Thoracic aorta (tissue), 2 donors: ENCODE measurements at places on chromosomes 2 and 18. TPM values are rescaled to one million over a fixed set of nuclear protein-coding genes. Genes with fewer than 3 reads are reported as not detected.
A peak's percentile ranks its signal among the peaks of the same experiment; 100 is the strongest.

The ABI2 gene
- 31.3 TPM for total RNA-seq

GRCh38 chr2:75792146-75792545 is 81.4 kb upstream of the GCFC2 start:
- H3K36me3 ChIP-seq = no peaks in the 10 kb centered on the region

DNA sequence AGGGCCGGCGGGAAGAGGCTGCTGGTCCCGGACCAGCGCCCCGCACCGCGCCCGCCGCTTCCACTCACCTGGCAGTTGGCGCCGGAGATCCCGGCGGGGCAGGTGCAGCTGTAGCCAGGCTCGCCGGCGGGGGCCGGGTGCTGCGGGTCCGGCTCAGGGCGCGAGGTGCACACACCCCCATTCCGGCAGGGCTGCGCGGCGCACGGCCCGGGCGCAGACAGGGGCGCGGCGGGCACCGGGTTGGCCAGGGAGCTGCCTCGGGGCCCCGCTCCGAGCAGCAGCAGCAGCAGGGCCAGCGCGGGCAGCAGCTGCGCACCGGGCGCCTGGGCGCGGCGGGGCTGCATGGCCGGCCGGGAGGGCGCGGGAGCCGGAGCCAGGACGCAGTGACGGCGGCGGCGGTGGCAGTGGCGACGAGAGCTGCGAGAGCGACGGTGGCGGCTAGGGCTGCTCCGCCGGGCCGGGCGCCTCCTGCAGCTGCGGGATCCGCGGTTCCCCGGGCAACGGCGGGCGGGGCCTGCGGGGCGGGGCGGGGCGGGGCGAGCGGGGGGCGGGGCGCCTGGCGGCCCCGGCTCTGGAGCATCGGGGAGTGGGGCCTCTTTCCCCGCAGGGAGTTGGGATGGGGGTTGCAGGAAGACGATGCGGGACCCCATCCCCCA is at the start of gene DNER:
TSS of gene DNER (minus strand) at position 476 of the 656 bp plus-strand sequence. CDS start at position 344, 132 bp downstream.
- H3K36me3 ChIP-seq = no peaks in the 10 kb centered on the region
- peak within 1 kb of the TSS; percentile 67 for H3K4me3 ChIP-seq
- H3K27me3 ChIP-seq = no peaks in the 10 kb centered on the region
- no peak within 1 kb of the TSS for H3K27ac ChIP-seq
- no peak for DNase-seq

DNA sequence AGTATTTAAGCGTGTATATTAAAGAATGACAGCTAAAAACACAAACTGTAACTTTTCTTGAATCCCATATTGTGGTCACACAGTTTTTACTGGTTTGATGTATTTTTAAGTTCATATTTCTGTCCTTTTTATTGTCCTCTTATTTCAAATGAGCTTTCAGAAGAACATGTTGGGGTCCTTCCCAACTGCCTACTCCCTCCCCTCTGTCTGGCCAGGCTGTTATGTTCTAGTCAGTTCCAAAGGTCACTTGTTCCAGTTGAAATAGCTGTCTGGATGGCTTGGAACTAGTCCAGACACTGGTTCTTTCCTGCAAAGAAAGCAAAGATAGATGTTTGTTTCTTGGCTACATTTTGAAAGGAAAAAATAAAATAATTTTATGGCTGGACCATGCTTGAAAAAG is 306.9 kb downstream of the GULP1 start:
- H3K27ac ChIP-seq = peak overlapping the region; percentile 69
- no peaks in the 10 kb centered on the region for H3K27me3 ChIP-seq
- H3K4me1 ChIP-seq = peaks cover 48% of the 10 kb centered on the region
- H3K36me3 ChIP-seq = no peaks in the 10 kb centered on the region
- H3K4me3 ChIP-seq = no peak overlapping the region

DNA sequence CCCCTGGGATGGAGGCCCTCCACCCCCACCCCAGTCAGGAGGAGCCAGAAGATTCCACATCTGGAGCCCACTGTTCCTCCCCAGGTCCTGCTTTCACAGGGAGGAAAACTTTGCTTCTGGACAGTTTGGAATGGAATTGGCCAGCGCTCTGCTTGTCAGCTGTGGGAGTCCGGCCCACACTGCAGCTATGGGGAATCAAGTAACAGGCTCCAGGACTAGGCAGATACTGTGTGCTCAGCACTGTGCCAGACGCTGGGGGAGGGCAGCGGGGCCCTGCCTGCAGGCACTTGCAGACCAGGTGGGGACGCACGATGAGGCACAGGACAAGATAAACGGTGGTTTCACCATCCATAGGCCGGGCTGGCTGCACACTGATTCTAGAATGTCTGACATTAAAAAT is 114.0 kb downstream of the STPG4 start:
- peak overlapping the region; percentile 95 for H3K27ac ChIP-seq
- H3K27me3 ChIP-seq = no peaks in the 10 kb centered on the region
- H3K4me3 ChIP-seq = no peak overlapping the region
- DNase-seq = no peak
- peaks cover 79% of the 10 kb centered on the region for H3K4me1 ChIP-seq
- H3K36me3 ChIP-seq = peaks cover 3% of the 10 kb centered on the region

GRCh38 chr18:24534737-24535136 is 74.3 kb downstream of the HRH4 start:
- no peaks in the 10 kb centered on the region for H3K36me3 ChIP-seq
- H3K27me3 ChIP-seq = no peaks in the 10 kb centered on the region
- no peaks in the 10 kb centered on the region for H3K4me1 ChIP-seq
- no peak overlapping the region for H3K4me3 ChIP-seq

GRCh38 chr2:72963423-72964145 is 46.3 kb downstream of the EMX1 start:
- no peaks in the 10 kb centered on the region for H3K36me3 ChIP-seq
- no peaks in the 10 kb centered on the region for H3K27me3 ChIP-seq
- no peak overlapping the region for H3K27ac ChIP-seq
- H3K4me1 ChIP-seq = no peaks in the 10 kb centered on the region
- H3K4me3 ChIP-seq = no peak overlapping the region
